ENCODE measurements at places on chromosomes 13 and 19.

DNA sequence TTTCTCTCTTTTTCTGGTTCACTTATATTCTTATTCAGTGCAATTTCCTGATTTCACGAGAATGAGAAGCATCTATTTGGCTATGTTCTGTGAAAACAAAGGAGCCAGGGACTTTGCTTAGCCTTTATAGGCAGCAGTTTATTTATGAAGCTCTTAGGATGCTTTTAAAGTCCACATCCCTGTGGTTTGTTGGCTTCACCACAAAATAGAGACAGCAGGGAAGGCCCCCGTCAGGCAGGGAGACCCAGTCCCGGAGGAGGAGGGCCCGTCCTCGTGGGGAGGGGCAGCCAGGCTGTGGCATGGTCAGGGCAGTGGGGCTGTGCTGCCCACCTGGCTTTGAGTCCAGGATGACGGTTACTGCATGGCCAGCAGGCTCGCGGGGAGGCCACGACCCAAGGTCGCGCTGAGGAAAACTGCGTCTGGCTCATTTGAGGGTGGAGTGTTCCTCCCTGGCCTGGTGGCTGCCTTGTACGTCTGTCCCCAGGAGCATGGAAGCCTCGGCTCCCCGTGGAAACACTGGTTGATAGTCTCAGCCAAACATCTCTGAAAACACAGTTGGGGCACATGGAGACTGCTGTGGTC lies 92.7 kb downstream of the ATP11A start:
- no peak for DNase-seq

DNA sequence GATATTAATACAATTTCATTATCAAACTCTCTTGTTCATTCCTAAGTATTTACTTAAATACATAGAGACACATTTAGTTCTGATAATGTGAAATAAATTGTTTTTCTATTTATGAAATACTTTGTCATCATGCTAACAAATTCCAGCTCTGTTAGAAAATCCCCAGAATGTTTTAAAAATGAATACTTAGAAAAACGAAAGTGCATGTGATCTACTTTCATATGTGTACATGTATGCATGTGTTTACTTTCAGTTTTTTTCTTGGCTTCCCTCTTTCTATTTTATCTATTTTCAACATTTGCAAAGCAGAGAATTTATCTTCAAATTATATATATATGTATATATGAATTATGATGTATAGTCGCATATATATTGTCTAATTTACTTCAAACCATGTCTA lies 1110.0 kb upstream of the PCDH20 start:
- DNase-seq, result no peak

GRCh38 chr13:59038824-59039223 lies 1124.9 kb downstream of the DIAPH3 start:
- no peak for DNase-seq

- peak; percentile 17 for DNase-seq
These were observed 849 bp downstream of the GAS6 start for GRCh38 chr13:113862931-113863523.

DNA sequence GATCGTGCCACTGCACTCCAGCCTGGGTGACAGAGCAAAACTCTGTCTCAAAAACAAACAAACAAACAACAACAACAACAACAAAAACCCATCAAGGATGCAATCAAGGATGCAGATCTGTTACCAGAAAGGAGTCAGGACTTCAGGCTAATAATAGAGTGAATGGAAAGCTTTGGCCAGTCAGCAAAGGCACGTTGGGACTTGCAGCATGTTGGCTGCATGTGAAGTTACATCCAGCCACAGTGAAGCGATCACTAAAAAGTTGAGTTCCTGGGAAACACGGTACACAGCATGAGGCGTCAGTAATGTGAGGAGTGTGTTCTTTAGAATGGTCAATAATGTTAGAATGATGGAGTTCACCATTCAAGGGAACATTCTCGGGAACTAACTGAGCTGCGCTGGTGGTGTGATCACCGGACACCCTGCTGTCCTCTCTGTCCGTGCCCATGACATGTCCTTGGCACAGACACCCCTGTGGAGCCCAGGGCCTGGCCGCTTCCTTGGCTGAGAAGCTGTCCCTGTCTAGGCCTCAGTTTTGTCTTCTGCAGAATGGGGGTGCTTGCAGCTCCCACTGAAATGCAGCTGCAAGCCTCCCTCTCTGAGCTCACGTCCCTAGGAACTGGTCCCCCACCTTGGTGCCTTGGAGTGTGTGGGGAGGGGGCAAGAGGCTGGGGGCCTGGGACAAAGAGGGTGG lies 2.3 kb upstream of the LGALS7B start:
- DNase-seq, result no peak

- no peak for DNase-seq
These were observed 2689.2 kb downstream of the PCDH9 start for GRCh38 chr13:64540976-64541375.

- DNase-seq, result no peak
These were observed 8.1 kb downstream of the STK11 start for GRCh38 chr19:1213391-1214286.

DNA sequence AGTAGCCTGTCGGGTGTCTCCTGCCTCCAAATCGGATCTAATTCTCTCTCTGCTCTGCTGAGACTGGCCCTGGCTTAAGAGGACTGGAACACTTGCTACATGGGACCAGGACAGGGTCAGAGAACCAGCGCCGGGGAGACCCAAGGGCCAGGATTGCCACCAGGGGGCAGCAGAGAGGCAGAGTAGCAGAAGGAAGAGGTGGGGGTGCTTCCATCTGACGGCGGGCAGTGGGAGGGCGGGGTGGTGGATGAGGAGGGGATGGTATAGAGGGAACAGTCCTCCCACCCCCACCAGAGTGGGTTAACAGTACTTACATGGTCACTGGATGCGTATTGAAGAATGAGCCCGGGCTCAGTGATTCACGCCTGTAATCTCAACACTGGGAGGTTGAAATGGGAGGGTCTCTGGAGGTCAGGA lies 11.9 kb downstream of the SELENOW start:
- peak; percentile 88 for DNase-seq

- DNase-seq, result no peak
These were observed 26.9 kb upstream of the PIK3R2 start for GRCh38 chr19:18126097-18126496.

DNA sequence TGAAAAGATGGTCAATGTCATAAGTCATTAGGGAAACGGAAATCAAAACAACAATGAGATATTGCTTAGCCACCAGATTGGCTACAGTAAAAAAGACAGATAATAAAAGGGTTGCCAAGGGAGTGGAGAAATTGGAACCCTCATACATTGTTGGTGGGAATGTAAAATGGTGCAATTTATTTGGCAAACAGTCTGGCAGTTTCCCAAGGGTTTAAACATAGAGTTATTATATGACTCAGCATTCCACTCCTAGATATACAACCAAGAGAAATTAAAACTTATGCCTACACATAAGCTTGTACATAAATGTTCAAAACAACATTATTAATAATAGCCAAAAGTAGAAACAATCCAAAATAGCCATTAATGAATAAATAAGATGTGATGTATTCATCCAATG lies 9.9 kb upstream of the ZNF227 start:
- no peak for DNase-seq

DNA sequence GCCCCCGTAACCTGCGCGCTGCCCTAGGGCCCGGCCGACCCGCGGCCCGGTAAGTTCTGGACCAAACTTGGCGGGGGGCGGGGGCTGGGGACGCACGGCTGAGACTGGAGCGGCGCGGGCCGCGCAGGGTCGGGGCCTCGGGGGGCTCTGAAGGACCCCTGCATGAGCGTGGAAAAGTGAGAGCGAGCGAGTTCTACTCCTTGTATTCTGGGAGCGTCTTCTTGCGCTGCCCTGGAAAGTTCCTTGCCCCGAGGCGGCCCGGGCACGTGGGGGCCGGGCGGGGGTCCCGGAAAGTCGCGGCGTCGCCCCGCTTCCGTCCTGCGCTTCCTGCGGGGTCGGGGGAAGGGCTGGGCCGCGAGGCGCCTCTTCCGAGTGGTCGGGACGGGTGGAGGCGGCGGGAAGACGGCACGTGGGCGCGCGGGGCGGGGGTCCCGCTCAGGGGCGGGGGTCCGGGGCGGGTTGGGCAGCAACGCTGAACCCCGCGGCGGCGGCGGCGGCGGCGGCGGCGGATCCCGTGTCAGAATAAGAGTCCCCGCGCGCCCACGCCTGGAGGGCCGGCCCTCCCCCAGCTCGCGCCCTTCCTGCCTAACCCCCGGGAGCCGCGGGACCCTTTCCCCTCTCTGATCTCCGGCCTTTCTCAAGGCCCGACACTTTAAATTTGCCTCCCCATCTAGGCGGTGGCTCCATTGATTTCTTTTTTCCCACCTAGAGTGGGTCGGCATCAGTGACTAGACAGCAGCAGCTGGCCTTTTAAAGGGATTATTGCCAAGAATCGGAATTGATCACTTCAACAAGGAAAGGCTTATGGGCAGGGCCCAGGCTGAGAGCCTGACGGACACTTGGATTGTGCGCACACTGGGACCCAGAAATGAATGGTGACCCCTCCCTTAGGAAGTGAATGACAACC lies 749 bp downstream of the GATAD2A start:
- DNase-seq, result peak; percentile 44

DNA sequence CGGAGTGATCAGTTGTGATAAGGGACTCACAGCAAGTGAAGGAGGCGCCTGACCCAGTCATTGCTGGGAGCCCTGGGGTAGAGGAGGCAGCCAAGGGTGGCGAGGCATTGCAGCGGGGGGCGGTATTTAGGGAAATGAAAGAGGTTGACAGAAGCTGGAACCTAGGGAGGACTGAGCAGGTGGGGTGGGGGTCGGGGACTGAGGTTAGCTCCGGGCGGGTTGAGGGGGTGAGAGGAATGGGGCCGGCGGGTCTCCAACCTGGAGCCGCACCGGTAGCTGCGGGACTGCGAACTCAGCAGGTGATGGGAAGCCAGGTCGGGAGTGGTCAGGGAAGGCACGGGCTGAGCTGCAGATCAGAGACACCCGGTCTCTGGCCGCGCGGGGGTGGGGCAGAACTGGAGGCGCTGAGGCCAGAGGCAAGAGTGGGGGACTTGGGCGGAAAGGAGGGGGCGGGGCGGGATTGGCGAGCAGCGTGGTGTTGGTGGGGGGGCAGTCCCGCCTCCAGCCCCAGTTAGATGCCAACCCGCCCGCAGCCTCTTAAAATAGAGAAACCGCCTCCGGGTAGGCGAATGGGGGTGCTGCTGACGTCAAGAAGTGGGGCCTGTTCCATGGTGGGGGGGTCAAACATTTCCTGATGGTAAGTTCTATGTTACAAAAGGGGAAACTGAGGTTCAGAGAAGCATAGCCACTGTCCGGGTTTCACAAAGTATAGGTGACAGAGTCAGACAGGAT lies 1.5 kb downstream of the MAST3 start:
- no peak for DNase-seq

DNA sequence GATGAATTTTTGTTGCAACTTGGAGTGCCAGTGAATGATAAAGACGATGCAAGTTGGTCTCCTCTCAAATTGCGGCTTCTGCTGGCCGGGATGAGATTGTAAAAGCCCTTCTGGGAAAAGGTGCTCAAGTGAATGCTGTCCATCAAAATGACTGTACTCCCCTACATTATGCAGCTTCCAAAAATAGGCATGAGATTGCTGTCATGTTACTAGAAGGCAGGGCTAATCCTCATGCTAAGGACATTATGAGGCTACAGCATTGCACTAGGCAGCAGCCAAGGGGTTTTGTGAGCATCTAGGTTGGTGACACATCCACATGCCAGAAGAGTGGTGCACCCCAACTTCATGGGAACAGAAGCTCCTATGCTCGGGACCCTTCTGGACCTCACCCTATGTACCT lies 22.2 kb upstream of the KLF5 start:
- DNase-seq, result no peak

- DNase-seq, result no peak
These were observed 449.3 kb downstream of the PCDH9 start for GRCh38 chr13:66780814-66781213.

DNA sequence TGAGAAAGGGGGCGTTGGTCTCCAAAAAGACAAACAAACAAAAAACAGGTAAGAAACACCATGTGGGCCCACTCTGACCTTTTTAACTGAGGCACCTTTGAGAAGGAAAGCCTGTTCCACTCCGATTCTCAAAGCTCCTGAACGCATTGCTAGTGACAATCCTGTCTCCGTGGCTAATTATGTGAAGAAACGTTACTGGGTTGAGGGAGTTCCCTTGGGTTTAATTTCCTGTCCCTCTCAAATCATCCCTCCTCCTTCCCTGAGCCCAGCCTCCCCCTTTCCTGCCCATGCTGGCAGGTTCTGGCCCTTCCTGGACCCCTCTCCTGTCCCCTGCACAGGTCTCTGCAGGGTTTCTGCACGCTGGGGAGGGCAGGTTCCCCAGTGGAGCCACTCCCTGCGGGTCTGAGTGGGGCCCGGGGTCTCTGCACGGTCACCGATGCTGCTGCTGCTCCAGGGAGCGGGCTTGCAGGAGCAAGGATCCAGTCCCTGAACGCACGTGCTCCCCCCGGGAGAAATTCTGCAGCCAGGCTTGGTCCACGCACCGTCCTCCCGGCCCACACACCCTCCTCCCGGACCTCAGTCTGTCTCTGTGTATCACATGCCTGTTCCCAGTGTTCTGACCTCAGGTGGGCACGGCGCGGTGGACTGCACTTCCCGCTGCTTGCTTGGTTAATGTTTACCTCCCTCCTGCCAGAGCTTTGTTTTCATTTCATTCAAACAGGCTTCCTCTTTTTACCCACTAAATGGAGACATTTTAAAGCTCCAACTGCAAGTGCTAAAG lies 76.4 kb upstream of the MCF2L start:
- DNase-seq, result no peak

GRCh38 chr19:54312436-54313377 lies at the start of gene LILRA5:
TSS of gene LILRA5 (minus strand) at chr19:54313166. CDS start at chr19:54313019, 147 bp downstream.
- DNase-seq, result no peak

DNA sequence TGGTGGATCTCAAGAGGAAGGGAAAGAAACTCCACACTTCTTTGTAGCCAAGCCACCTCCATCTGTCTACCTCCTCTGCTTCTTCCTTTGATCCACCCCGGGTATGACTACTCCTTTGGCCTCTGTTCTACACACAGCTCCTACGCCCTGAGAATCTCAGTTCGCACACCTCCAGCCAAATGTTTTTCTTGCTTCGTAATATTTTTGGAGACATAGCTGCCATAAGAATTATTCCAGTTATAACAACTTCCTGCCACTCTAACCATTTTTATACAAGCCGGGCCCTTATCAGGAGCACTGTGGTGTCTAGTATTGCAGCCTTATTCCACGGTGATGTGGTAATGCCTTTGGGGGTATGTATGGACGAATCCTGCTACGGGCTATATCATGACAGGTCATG lies 126.7 kb downstream of the STARD13 start:
- DNase-seq, result no peak

GRCh38 chr19:48436586-48436985 lies 9.2 kb upstream of the GRWD1 start:
- no peak for DNase-seq

DNA sequence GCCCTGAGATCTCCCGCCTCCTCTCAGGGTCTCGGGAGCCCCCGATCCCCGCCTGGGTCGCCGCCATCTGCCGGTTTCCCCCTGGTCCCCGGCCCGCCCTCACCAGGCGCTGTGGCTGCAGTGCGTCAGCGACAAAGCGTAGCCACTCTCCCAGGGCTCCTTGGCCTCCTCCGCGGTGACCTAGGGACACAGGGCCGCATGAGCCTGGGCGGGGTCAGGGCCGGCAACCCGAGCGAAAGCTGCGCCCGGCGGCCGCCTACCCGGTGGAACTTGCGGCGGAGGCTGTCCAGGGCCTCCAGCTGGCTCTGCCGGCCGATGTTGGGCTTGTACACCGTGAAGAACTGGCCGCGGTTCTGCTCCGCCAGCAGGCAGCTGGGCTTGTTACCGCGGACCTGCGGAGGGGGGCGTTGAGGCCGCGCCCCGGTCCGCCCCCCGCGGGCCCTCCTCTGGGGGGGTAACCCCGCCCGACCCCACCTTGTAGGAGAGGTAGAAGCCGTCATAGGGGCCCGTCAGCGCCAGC lies 5.3 kb downstream of the GPX4 start:
- no peak for DNase-seq

All from HEK293T (cell line).